BJ (cell line): ENCODE measurements at places on chromosomes 5 and 9.

DNA sequence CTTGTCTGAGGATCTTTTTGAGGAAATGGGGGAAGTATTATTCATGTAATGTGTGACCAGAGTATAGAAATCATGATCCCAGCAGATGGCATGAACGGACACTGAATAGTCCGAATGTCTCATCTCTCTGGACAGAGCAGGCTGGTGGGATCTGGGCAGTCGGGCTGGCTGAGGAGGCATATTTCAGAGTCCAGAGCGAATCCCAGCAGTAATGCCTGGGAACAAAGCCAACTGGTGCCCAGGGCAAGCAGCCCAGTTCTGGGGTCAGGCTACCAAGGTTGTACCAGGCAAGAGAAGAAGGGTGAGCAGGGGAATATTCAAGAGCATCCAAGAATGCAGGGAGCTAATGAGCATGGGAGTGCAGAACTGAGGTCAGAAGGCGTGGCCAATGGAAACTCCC lies 306.4 kb downstream of the ZSWIM6 start:
- no peak for DNase-seq

DNA sequence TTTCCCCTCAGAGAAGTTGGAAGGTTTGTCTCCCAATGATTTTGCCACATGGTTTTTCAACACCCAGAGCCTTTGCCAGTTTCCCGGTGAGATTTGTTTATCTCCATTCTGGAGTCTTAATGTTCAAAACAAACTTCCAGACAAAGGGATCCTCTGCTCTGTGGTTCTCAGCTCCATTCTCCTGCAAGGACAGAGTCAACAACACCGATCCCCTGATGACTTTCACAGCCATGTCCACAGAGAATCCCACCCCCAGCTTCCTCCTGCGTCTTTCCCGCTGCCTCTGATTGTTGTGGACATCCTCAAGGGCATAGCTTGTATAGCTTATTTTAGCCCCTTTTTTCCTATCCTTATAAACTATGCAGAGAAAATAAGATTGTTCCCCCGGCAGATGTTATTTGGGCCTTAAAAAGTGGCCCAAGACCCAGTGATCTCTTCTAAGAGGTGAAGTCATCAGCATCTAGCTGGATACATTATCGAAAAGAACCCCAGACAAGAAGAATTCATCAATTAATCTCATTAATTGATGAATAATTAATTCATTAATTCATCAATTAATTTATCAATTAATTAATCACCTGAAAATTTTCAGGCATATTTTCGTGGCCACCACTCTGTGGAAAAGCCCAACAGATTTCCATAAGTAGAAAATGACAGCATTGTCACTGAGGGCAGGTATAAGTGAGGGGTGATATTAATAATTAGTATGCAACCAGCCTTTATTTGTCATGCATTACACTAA lies 2.9 kb upstream of the ABLIM3 start:
- DNase-seq = no peak

DNA sequence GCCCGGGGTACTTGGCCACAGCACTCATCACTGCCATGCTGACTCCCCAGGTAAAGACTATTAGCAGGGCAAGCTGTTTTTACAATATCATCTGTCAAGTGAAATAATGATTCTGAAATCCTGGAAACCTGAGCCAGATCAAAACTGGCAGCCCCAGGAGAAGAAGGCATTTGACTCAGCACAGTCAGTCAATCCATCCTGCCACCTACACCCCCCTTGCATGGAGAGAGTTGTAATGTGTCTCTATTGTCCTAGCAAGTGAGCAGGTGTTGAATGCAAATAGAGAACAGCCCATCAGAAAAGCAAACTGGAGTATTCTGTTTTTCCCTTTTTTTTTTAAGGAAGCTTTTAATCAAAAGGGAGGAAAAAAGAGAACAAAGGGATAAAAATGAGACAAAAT lies 291.2 kb downstream of the BRINP1 start:
- no peak for DNase-seq

- DNase-seq = no peak
Observed at GRCh38 chr5:88060194-88060593, 208.5 kb downstream of the TMEM161B start.

DNA sequence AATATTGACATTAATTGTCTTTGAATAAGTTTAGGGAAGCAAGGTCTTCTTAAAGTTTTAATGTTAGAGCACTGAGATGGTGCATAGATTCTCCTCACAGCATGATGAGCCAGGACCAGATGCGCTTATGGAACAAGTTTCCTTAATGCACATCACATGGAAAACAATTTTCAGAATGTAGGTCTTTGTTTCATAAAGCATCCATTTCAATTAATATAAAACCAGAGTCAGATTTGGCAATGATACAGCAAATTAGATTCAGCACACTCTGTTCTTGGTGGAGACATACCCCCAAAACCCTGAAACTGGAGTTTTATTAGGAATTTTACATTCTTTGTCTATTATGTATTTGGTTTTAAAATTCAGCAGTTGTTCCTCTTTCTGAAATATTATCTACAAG lies 402.1 kb upstream of the SEMA6A start:
- no peak for DNase-seq

DNA sequence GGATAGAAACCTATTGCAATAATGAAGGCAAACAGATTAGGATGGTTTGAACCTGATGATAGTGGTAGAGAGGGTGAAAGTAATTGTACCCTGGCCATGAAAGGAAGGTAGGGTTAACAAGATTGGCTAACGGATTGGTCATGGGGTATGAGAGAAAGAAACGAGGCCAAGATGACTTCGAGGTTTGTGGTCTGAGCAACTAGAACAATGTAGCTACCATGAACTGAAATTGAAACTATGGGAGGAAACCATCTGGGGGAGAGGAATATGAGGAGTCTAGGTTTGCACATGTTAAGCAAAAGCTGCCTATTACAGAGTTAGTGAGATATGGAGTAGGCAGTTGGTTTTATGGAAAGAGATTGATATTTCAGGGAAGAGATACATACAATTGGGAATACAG lies 406.0 kb downstream of the PRELID2 start:
- no peak for DNase-seq

DNA sequence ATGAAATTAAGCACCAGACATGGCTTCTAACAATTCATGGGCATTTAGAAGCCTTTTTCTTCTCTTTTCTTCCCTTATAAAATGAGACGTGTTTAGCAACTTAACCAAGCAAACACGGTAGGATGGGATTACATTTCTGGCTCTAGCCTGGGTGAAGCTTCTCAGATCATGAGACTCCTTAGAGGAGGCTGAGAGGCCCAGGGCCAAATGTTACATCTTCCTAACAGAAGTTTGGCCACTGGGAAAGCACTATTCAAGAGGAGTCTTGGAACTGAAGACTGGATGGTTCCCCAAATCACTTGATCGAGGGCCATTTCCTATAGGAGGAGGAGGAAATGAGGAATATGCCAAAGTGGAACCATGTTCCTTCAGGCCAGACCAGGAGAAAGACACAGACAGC lies 1.9 kb downstream of the GABRP start:
- no peak for DNase-seq
